Naive thymus-derived CD4-positive, alpha-beta T cell (primary cell): ENCODE measurements at places on chromosomes 7 and 10.

GRCh38 chr10:43167498-43167889 lies 29.2 kb downstream of the CSGALNACT2 start:
- no peak for DNase-seq

GRCh38 chr7:103336761-103337160 lies 7.8 kb downstream of the DNAJC2 start:
- DNase-seq = no peak

DNA sequence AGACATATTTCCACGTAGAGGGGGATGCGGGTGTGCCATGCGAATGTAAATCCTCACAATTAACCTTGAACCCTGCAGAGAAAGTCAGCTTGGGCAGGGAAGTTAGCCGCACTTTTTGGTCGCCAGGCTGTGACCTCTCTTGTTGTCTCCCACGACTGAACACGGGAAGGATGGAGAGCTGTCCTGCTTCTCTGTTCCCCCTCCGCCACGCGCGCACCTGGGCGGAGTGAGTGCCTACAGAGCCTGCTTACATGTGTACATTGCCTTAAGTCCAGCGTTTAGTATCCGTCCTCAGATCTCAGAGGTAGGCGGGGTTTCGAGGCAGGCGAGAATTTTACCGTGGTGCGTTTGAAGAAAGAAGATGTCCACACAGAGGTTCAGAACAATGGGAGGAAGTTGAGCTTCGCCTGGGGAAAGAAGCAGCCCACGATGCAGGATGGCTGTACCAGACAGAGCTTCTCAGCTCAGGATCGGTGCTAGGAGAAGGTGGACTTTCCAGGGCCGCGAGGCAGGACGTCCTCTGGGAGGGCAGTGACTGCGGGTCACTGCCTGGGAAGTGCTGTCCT lies 482 bp upstream of the ERCC6 start:
- DNase-seq = no peak

- DNase-seq = no peak
Measured at GRCh38 chr10:86727470-86727869, 28.9 kb upstream of the BMPR1A start.

DNA sequence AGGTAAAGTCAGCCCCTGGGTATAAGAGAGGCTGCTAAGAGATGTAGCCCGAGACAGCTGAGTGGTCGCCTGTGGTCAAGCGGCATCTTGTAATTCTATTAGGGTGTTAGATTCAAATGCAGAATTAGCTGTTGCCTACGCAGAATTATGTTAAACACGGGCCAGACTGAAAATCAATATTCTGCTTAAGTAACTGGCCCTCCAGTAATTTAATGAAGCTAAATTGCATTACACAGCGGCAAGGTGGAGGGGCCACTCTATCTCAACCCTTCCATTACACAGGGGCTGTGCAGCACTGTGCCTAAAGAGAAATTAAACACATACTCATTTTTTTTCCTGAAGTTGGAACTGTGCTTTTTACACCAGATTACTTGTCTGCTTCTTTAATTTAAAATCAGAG lies 448.5 kb upstream of the MGMT start:
- DNase-seq = no peak

DNA sequence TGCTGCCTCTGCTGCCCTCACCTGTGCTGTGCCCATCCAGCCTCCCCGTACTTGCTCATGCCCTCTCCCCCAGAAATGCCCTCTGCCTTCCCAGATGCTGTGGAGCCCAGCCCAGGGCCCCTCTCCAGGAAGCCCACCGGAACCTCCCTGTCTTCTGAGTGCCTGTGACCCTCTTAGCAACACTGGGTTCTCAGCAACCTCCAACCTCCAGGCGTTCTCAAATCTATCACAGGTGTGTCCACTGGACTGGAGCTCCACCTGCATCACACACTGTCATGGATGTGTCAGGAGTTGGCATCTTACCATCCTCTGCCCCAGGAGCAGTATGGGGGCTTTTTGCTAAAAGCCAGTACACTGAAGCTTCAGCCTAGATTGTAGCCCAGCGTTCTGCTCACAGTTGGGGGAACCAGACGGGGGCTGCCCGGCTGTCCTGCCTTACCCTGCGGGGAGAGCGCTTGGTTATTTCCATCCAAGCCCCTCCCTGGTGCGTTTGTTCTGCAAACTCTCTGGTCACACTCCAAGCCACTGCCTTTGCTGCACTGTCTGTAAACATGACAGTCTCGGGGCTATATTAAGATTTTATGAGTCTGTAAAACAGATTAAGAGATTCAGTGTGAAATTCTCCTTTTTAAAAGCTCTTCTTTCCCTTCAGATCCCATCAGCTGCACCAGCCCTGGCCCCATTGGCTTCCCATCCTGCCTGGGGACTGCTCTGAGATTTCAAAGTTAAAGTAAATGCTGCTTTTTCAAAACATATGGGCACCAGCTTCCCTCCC lies 71.3 kb upstream of the CPXM2 start:
- no peak for DNase-seq

DNA sequence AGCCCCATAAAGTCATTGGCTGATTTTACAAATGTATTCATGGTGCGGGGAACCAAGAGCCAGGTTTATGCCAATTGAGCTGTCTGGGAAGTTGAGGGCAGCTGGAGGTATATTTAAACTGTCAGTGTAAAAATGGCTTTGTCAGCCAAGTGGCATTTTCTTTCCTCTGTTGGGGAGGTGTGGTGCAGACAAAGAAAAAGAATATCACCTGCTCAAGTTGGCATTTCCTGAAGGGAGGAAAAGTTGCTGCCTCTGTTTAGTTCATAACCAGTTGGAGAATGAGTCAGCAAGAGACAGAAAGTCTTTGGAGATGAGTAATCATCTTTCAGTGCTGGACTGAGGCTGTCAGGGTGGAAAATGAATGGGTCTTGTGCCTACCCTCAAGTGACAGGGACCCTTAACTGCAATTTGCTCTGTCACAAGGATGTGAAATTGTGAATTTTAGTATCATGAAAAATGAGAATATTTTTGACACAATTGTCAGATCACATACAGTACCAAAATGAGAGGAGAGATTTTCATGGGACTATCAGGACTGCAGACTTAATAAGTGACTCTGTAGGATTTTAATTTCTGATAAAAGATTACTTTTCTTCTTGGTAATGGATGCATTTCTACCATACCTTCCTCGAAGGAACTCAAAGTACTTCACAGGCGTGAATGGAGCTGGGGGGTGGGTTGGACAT lies 137.3 kb downstream of the ANLN start:
- DNase-seq = no peak

DNA sequence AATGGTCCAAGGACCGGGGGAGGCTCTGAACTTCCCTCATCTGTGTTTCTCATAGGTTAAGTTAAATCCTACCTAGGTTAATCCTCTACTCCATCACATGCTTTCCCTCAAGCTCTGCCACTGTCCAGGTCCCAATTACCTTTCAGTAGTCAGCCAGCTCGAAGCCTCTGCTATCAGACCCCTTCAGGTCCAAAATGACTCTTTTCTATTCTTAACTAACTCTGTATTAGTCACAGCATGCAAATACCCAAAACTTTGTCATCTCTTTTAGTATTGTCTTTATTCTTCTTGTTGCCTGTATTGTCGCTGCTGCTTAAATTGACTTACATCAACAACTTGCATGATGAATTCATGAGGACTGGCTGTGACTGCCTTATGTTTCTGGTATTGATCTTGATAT lies 15.3 kb downstream of the PPP1R17 start:
- no peak for DNase-seq

GRCh38 chr7:37070031-37070430 lies 345.7 kb upstream of the AOAH start:
- DNase-seq = no peak
